ENCODE measurements at places on chromosomes 1 and 21.

DNA sequence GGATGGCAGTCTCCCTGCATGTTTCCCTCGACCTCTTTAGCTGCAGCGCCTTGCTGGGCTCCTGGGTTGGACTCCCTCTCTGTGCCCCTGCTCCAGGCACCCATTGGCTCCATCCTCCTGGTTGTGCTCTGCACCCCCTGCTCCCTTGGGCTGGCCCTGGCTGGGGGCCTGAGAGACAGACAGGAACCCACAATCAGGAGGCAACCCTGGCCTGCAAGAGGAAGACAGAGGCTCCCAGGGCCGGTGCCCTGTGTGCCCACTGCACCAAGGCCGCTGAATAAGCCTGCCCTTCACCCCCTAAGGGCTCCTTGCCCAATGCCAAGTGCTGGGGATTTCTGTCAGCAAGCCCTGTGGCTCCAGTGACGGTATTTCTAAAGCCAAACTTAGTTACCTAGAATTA is 31.5 kb upstream of the LHX4 start:
- no peaks in the 10 kb centered on the region for H3K36me3 ChIP-seq
- H3K27ac ChIP-seq, result no peak overlapping the region
- DNase-seq, result no peak
- H3K4me1 ChIP-seq, result no peaks in the 10 kb centered on the region
- H3K4me3 ChIP-seq, result no peak overlapping the region
- H3K27me3 ChIP-seq, result no peaks in the 10 kb centered on the region

- H3K4me3 ChIP-seq, result no peak overlapping the region
- no peak overlapping the region for H3K27ac ChIP-seq
- H3K27me3 ChIP-seq, result no peaks in the 10 kb centered on the region
- peak; percentile 78 for DNase-seq
Measured at GRCh38 chr1:217534566-217534965, 96.3 kb downstream of the GPATCH2 start.

DNA sequence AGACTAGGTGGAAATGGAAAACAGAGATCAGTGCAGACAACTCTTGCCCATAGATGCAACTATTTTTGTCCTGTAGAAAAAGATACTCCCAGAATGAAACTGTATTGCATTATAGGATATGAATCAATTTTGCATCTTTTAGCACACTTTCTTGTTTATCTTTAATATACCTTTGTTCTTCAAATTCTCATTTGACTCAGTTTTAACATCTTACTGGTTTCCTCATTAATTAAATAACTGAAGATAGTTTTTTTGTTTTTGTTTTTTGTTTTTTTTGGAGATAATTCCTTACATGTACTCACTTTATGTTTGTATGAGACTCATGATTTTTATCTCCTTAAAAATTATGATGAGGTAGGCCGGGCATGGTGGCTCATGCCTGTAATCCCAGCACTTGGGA is 10.9 kb upstream of the CAMTA1 start:
- no peak overlapping the region for H3K4me3 ChIP-seq
- no peak overlapping the region for H3K27ac ChIP-seq
- H3K4me1 ChIP-seq, result no peaks in the 10 kb centered on the region
- H3K36me3 ChIP-seq, result no peaks in the 10 kb centered on the region
- DNase-seq, result no peak
- H3K27me3 ChIP-seq, result no peaks in the 10 kb centered on the region

DNA sequence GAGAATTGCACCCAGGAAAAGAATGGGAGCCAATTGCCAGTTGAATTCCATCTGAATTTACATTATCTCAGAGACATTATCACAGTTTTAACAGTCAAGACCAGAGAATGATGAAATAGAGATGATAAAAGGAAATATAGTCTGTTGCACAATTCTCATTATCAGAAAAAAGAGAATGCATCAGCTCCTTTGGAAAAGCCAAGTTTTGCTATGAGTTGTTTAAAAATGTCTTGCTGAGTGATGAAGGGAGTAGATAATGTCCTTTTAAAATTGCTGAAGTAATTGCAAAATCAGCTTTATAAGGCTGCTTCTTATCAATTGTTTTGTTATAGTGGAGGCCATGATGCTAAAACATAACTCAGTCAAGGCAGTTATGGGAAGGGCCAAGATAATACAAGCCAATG is 37.9 kb upstream of the EEIG2 start:
- no peaks in the 10 kb centered on the region for H3K36me3 ChIP-seq
- no peaks in the 10 kb centered on the region for H3K27me3 ChIP-seq
- no peak overlapping the region for H3K4me3 ChIP-seq
- no peaks in the 10 kb centered on the region for H3K4me1 ChIP-seq
- no peak overlapping the region for H3K27ac ChIP-seq
- peak; percentile 75 for DNase-seq

DNA sequence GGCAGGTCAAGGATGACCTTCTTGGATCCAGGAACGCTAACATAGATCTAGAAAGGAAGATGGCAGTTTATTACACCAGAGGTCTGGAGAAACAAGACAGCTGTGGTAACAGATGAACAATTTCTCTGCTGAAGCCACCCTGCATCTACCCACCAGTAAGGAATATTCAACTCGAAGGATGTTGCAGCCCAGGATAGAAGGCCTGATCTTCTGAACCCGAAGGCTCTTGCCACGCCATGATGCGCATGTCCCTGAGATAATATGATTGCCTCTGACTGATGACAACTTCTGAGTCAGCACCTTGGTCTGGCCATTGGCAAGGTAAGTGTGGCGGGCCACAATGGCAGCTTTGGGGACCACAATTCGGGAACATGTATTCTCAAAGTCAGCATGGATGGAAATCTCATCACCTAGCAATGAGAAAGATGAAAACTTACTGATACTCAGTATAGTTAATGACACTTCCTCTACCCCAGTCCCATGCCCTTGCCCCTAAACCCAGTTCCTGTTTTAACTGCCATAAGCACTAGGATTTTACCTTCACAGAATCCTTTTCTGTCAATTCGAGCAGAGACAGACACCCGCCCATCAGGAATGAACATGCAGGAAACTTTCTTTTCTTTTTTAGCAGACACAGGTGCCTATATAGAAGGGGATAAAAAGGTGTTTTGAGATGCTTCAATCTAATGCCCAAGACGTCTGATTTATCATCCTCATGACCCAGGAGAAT is 1.8 kb downstream of the TXNIP start:
- H3K36me3 ChIP-seq, result peaks cover 30% of the 10 kb centered on the region
- peaks cover 32% of the 10 kb centered on the region for H3K4me1 ChIP-seq
- DNase-seq, result no peak
- H3K27ac ChIP-seq, result peak overlapping the region; percentile 92

DNA sequence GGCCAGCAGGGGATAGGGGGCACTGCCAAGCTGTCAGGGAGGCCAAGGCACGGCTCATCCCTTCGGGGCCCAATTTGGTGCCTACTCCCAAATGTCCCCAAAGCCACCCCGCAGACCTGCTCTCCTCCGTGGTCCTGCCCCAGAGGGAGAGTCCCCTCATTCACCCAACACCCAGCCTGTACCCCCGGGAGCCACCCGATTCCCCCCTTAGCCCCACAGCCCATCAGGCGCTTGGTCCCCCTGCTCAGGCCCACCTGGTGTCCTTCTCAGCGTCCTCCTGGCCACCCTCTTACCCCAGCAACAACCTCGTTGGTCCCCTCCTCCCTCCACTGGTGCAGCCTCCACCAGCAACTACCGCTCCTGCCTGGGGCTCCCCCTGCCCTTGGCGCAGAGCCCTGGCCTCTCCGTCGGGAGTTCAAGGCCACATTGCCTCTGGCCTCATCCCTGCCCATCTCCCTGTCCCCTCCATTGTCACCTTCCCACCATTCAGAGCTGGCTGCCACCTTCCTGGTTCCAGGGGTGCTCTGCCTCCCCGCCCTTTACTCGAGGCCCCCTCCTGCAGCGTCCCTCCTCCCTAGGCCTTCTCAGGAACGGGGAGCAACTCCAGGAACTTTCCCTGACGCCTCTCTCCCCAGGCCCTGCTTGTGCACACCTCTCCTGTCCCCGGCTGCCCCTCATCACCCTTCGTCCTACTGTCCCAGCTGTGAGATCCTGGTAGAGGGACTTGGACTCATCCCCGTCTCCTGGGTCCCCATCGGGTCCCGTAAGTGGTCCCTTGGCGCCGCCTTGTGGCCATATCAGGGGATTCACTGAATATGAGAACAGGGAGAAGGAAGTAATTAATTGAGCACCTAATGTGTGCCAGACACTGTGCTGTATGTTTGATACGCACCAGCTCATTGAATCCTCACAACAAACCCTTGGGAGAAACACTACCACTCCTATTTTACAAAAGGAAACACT is 73.9 kb downstream of the RAP1GAP start:
- no peak overlapping the region for H3K4me3 ChIP-seq
- H3K36me3 ChIP-seq, result no peaks in the 10 kb centered on the region
- H3K27me3 ChIP-seq, result no peaks in the 10 kb centered on the region
- DNase-seq, result peak; percentile 62
- H3K27ac ChIP-seq, result no peak overlapping the region
- H3K4me1 ChIP-seq, result no peaks in the 10 kb centered on the region

DNA sequence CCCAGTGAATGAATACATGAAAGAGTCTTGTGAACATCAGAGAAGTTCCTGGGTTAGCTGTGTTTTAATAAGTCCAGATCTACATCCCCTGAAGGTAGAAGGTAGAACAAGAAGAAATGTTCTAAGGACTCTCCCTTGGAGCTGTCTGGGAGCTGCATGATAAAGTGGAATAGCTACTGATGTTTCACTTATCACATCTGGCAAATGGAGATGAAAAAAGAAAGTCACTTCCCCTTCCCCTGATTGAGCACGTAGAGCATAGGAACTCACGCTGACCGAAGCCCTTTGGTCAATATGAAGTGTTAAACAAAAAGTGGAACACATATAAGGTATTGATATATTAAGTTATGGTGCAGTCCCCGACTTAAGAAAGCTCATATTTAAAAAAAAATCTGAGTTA is 53.2 kb upstream of the PARP1 start:
- H3K4me1 ChIP-seq, result peaks cover 6% of the 10 kb centered on the region
- H3K27me3 ChIP-seq, result no peaks in the 10 kb centered on the region
- DNase-seq, result no peak
- no peak overlapping the region for H3K4me3 ChIP-seq
- no peak overlapping the region for H3K27ac ChIP-seq

DNA sequence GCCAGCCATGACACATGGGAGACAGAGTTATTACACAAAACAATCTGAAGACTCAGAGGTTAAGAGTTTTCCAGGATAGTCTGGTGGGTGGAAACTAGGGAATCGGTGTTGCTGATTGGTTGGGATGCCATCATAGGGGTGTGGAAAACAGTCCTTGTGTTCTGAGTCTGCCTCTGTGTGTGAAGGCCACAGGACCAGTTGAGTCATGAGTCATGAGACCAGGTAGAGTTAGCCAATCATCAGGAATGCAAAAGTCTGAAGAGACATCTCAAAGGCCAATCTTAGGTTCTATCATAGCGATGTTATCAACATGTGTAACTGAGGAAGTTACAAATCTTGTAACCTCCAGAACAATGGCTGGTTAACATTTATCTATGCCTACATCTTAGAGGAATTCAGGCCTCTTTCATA is 49.7 kb upstream of the NEK7 start:
- H3K4me1 ChIP-seq, result peaks cover 10% of the 10 kb centered on the region
- H3K4me3 ChIP-seq, result no peak overlapping the region
- no peak for DNase-seq
- H3K27me3 ChIP-seq, result no peaks in the 10 kb centered on the region

Data from cardiac muscle cell (in vitro differentiated cells and primary cell).